CD4-positive, alpha-beta T cell (primary cell): ENCODE measurements at places on chromosomes 13 and 19. TPM values are rescaled to one million over a fixed set of nuclear protein-coding genes. Genes with fewer than 3 reads are reported as not detected.

RASAL3 gene
- 92.8 TPM for total RNA-seq

ZNF415 gene
- total RNA-seq, result 1.7 TPM

ZNF579 gene
- total RNA-seq, result 6.7 TPM

FUT1 gene
- total RNA-seq, result not detected

LGALS7B gene
- not detected for total RNA-seq

KLK15 gene
- not detected for total RNA-seq

WDFY2 gene
- total RNA-seq, result 21.4 TPM

PNMA8A gene
- total RNA-seq, result not detected

NTN5 gene
- total RNA-seq, result 3.0 TPM

ANGPTL4 gene
- total RNA-seq, result not detected

GRCh38 chr19:40717880-40718773, 1.2 kb downstream of the ITPKC start:
- peaks cover 70% of the 10 kb centered on the region for H3K4me1 ChIP-seq
- H3K27ac ChIP-seq, result no peak overlapping the region
- peaks cover 3% of the 10 kb centered on the region for H3K36me3 ChIP-seq
- H3K4me3 ChIP-seq, result peak overlapping the region; percentile 89
- no peak for DNase-seq

- H3K36me3 ChIP-seq, result no peaks in the 10 kb centered on the region
- H3K27ac ChIP-seq, result no peak overlapping the region
- no peak overlapping the region for H3K4me3 ChIP-seq
- no peaks in the 10 kb centered on the region for H3K4me1 ChIP-seq
- no peaks in the 10 kb centered on the region for H3K27me3 ChIP-seq
Measured at GRCh38 chr13:31334994-31335557, 135.3 kb downstream of the B3GLCT start.

DNA sequence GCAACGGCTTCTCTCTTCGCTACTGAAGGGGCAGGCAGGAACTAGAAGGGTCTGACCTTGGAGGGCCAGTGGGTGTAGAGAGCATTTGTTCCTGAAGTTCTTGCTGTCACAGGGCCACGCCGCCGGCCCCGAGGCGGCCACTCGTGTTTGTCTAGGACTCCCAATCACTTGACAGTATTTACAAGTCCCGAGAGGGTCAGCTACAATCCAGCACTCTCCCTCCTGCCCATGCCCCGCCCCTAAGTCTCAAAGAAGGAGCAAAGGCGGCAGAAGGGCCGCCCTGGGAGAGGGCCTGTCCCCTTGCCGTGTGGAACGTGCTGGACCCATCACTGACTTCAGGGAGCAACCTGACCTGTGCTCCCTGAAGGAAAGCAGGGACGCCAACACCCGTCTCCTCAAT, 118.5 kb downstream of the STK24 start:
- no peaks in the 10 kb centered on the region for H3K4me1 ChIP-seq
- DNase-seq, result no peak
- peaks cover 96% of the 10 kb centered on the region for H3K36me3 ChIP-seq
- H3K27ac ChIP-seq, result no peak overlapping the region

DNA sequence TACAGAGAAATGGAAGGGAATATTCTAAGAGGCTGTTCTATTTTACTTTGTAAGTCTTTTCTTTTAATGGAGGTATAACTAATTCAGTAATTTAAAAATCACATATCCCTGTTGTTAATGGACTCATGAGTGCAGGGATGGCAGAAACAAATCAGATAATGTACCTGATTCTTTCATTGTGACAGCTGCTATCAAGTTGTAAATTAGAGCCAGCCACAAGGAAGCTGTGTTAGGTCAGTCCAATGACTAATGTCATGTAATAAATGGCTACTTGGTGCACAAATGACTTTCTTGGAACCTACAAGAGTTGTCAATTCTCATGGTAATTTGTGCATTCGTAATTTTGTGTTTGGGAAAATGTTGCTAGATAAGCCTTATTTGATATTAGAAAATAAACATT, 446.4 kb downstream of the DCT start:
- H3K27ac ChIP-seq, result no peak overlapping the region
- H3K4me1 ChIP-seq, result no peaks in the 10 kb centered on the region
- no peaks in the 10 kb centered on the region for H3K36me3 ChIP-seq
- no peak overlapping the region for H3K4me3 ChIP-seq
- peaks cover 3% of the 10 kb centered on the region for H3K27me3 ChIP-seq

DNA sequence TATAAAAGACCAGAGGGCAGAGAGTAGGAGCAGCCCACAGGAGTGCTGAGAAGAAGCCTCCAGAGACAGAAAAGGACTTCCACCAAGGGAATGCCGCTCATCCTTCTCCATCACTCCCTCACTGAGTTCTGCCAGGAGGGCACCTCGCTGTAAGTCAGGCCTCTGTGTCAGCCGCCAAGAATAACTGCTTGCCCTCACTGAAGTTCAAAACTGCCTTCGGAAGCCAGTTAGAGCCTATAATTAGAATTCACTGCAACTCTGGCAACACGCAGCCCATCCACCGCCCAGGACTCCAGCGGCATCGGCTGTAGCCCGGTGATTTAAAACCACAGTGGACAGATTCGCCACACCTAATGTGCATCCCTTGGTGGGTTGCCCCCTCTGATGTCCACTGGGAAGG, 281.8 kb upstream of the ZNF507 start:
- no peak for DNase-seq
- no peaks in the 10 kb centered on the region for H3K4me1 ChIP-seq
- H3K36me3 ChIP-seq, result no peaks in the 10 kb centered on the region
- no peaks in the 10 kb centered on the region for H3K27me3 ChIP-seq

GRCh38 chr19:54299126-54299498, 13.9 kb downstream of the LILRA5 start:
- no peak for DNase-seq
- peaks cover 2% of the 10 kb centered on the region for H3K4me1 ChIP-seq
- peaks cover 6% of the 10 kb centered on the region for H3K27me3 ChIP-seq
- H3K27ac ChIP-seq, result no peak overlapping the region

- DNase-seq, result no peak
- H3K27me3 ChIP-seq, result no peaks in the 10 kb centered on the region
- H3K36me3 ChIP-seq, result no peaks in the 10 kb centered on the region
- no peak overlapping the region for H3K27ac ChIP-seq
- peaks cover 4% of the 10 kb centered on the region for H3K4me1 ChIP-seq
Measured at GRCh38 chr13:79490824-79491223, 9.9 kb downstream of the NDFIP2 start.

GRCh38 chr13:107650081-107650701, 565.1 kb downstream of the LIG4 start:
- no peaks in the 10 kb centered on the region for H3K36me3 ChIP-seq
- DNase-seq, result no peak
- no peaks in the 10 kb centered on the region for H3K27me3 ChIP-seq
- no peak overlapping the region for H3K4me3 ChIP-seq
- H3K27ac ChIP-seq, result no peak overlapping the region
- no peaks in the 10 kb centered on the region for H3K4me1 ChIP-seq

- H3K4me3 ChIP-seq, result peak overlapping the region; percentile 40
- peak; percentile 34 for DNase-seq
- H3K27me3 ChIP-seq, result peaks cover 4% of the 10 kb centered on the region
- H3K36me3 ChIP-seq, result no peaks in the 10 kb centered on the region
- peaks cover 13% of the 10 kb centered on the region for H3K4me1 ChIP-seq
Measured at GRCh38 chr13:113129921-113130750, 7.5 kb downstream of the F10 start.

DNA sequence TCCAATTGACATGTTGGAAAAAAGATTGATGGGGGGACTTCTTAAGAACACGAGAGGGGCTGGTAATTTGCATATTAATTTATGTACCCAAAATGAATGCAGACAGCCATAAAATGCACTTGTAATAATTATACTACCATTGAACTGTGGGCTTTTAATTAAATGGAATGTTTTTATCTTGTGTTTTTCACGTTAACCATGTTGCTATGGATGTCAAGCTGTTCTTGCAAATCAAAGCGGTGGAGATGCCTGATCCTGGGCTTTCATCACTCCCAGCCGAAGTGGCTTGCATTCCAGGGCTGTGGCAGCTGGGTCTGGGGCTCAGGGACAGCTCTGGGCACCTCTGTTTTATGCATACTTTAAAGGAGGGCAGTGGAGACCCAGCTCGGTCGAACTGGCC, 179.4 kb upstream of the TMTC4 start:
- no peaks in the 10 kb centered on the region for H3K27me3 ChIP-seq
- no peak overlapping the region for H3K27ac ChIP-seq
- H3K4me1 ChIP-seq, result no peaks in the 10 kb centered on the region
- H3K4me3 ChIP-seq, result no peak overlapping the region

DNA sequence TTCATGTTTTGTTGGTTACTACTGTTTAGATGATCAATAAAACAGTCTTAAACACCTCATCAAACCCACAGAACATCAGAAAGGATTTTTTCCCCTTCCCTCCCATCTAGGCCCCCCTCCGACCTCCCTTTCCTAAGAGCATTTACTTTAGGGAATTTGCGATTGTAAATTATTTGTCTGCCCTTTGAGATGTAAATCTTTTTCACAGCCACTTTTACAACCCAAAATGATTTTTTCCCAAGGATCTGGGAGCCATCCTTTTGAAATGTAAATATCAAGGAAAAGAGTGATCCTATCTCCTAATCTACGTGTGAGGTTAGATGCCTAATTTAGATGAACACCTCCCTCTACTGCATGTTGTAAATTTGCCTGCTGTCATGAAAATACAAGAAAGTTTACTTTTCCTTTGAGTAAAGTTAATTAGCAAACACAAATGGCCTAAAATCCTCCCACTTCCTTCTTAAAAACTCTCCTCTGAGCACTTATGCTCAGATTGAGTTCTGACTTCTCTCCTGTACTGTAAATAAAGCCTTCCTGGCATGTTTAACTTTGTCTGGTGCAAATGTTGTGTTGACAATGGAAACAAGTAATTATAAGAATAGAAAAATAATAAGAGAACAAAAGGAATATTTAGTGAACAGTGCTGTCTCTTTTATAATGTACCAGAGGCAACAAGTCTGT, 1646.9 kb upstream of the SPRY2 start:
- no peaks in the 10 kb centered on the region for H3K27me3 ChIP-seq
- no peak for DNase-seq
- no peak overlapping the region for H3K4me3 ChIP-seq
- no peaks in the 10 kb centered on the region for H3K4me1 ChIP-seq
- no peak overlapping the region for H3K27ac ChIP-seq
- H3K36me3 ChIP-seq, result no peaks in the 10 kb centered on the region

DNA sequence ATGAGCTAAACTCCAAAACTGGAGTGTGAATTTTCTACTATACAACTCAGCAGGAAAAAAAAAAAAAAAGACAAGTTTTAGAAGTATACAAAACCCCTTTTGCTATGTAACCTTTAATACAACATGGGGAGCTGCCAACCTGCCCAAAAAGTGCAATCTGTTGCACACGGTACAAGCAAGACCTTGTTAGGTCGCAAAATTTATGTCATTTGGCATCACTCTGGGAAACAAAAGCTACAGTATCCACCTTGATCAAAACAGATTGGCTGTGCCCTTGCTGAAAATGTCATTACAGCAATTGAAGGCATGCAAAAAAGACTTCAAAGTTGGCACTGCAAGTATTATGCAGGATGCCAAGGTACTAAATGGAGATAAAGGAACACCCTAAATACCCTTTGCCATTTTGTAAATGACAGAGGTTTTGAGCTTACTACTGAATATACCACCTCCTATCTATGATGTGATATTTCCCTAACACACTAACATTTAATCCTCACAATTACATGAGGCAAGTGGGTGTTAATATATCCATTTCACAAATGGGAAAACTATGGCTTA, 150.1 kb downstream of the TBC1D4 start:
- no peak overlapping the region for H3K4me3 ChIP-seq
- H3K27me3 ChIP-seq, result no peaks in the 10 kb centered on the region
- no peak overlapping the region for H3K27ac ChIP-seq
- no peaks in the 10 kb centered on the region for H3K4me1 ChIP-seq

GRCh38 chr13:36357692-36358091, 11.5 kb upstream of the SPART start:
- H3K4me3 ChIP-seq, result no peak overlapping the region
- H3K4me1 ChIP-seq, result no peaks in the 10 kb centered on the region
- H3K27ac ChIP-seq, result no peak overlapping the region
- no peak for DNase-seq

GRCh38 chr13:30737511-30738337, 2.4 kb downstream of the ALOX5AP start:
- DNase-seq, result no peak
- H3K27ac ChIP-seq, result peak overlapping the region; percentile 8
- H3K4me1 ChIP-seq, result peaks cover 77% of the 10 kb centered on the region
- H3K36me3 ChIP-seq, result no peaks in the 10 kb centered on the region

DNA sequence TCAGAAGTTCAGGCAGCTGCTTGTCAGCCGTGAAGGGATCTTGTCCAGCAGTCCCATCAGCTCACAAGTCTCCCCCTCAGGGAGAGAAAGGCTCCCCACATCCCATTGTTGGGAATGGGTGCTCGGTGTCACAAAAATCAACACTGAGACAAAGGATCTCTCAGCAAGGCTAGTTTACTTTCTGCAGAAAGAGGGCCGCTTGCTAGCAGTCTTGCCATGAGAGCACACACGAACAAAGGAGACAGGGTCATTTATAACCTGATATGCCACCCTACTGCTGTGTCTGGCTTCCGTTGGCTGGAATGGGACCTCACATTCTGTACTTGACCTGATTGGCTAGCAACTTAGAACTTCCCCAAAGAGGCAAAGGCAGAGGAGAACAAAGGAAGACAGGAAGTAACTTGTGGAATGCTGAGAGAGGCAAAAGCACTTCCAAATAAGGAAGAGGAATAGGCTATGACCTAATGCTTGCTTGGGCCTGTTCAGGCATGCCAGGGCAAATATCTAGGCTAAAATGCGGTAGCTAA, 8.7 kb upstream of the IGFL3 start:
- H3K36me3 ChIP-seq, result no peaks in the 10 kb centered on the region
- DNase-seq, result no peak
- H3K27ac ChIP-seq, result no peak overlapping the region
- H3K27me3 ChIP-seq, result peaks cover 21% of the 10 kb centered on the region
- no peaks in the 10 kb centered on the region for H3K4me1 ChIP-seq

GRCh38 chr13:86193281-86193680, 394.1 kb upstream of the SLITRK6 start:
- H3K36me3 ChIP-seq, result no peaks in the 10 kb centered on the region

DNA sequence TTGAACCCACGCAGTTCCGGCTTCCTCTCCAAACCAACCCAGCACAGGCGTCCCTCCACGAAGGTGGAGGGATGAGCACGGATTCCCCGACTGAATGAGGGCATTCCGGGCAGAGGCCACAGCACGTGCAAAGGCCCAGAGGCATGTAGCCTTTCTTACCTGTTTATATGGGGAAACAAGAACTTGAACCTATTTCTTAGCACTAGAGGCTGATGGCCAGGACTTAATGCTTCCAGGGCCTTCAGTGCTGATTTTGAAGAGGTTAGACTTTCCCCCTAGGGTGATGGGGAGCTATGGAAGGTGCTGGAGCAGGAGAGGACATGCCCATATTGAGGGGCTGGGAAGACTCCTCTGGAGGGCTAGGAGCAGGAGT, 2.0 kb downstream of the MAST3 start:
- no peak for DNase-seq
- peak overlapping the region; percentile 59 for H3K4me3 ChIP-seq
- peaks cover 43% of the 10 kb centered on the region for H3K4me1 ChIP-seq
- no peak overlapping the region for H3K27ac ChIP-seq
- no peaks in the 10 kb centered on the region for H3K36me3 ChIP-seq

GRCh38 chr19:39335168-39335548, 685 bp downstream of the GMFG start:
- peaks cover 24% of the 10 kb centered on the region for H3K36me3 ChIP-seq
- DNase-seq, result peak; percentile 18
- peaks cover 76% of the 10 kb centered on the region for H3K4me1 ChIP-seq
